ENCODE measurements at places on chromosomes 7 and 10.

- no peak overlapping the region for H3K27ac ChIP-seq
- no peaks in the 10 kb centered on the region for H3K4me1 ChIP-seq
- no peak for DNase-seq
- H3K36me3 ChIP-seq, result no peaks in the 10 kb centered on the region
- no peak overlapping the region for H3K4me3 ChIP-seq
Observed at GRCh38 chr7:57775396-57776088, 325.6 kb downstream of the ZNF716 start.

DNA sequence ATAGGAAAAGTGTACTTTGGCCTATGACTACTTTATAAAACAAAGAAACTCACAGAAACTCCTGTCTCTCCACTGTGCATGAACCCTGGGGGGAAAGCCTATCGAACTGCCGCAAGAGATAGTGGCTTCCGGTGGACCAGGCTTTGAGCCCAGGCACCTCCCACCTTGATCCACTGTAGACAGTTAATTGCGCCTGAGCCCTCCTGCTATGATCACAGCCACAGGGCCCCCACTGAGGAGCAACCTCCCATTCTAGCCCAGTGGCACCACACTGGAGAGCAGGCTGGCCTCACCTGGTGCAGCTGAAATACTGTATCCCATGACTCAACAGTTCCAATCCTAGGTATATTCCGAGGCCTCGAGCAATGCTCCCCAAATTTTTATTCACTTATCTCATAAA, 98.8 kb downstream of the COBL start:
- DNase-seq, result no peak
- no peaks in the 10 kb centered on the region for H3K36me3 ChIP-seq
- H3K4me3 ChIP-seq, result no peak overlapping the region
- no peak overlapping the region for H3K27ac ChIP-seq

- H3K27me3 ChIP-seq, result no peaks in the 10 kb centered on the region
- no peak overlapping the region for H3K4me3 ChIP-seq
- H3K27ac ChIP-seq, result no peak overlapping the region
- H3K36me3 ChIP-seq, result no peaks in the 10 kb centered on the region
Observed at GRCh38 chr7:156753229-156753560, 112.6 kb downstream of the RNF32 start.

DNA sequence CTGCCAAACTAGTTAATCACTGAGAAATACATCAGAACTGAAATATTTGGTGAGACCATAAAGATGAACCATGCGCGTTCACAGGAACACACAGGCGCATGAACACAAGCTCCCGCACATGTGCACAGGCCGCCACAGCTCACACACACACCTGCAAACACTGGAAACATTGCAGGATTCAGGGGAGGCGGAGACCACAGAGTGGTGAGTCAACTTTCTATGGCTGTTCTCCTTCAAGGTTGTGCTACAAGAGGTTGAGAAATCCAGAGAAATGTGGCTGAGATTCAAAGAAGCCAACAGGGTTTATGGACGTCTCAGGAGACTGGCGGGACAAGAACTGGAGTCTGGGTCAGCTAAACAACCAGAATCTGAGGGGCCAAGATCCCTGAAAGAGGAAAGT, 17.8 kb downstream of the ESYT2 start:
- DNase-seq, result peak; percentile 50
- H3K27ac ChIP-seq, result peak overlapping the region; percentile 87
- no peaks in the 10 kb centered on the region for H3K27me3 ChIP-seq
- H3K4me1 ChIP-seq, result peaks cover 77% of the 10 kb centered on the region
- no peak overlapping the region for H3K4me3 ChIP-seq

GRCh38 chr7:42236266-42236975, 588 bp downstream of the GLI3 start:
- H3K27me3 ChIP-seq, result no peaks in the 10 kb centered on the region
- peak; percentile 79 for DNase-seq
- peak overlapping the region; percentile 76 for H3K4me3 ChIP-seq
- no peaks in the 10 kb centered on the region for H3K36me3 ChIP-seq
- peak overlapping the region; percentile 77 for H3K27ac ChIP-seq

- peaks cover 25% of the 10 kb centered on the region for H3K27me3 ChIP-seq
- peak overlapping the region; percentile 46 for H3K27ac ChIP-seq
- H3K4me3 ChIP-seq, result peak overlapping the region; percentile 11
Observed at GRCh38 chr7:128267595-128267924, 26.5 kb downstream of the LEP start.

- H3K27me3 ChIP-seq, result no peaks in the 10 kb centered on the region
- H3K27ac ChIP-seq, result no peak overlapping the region
- no peak for DNase-seq
- no peaks in the 10 kb centered on the region for H3K36me3 ChIP-seq
- H3K4me3 ChIP-seq, result no peak overlapping the region
Observed at GRCh38 chr10:31090894-31091607, 59.4 kb upstream of the ZNF438 start.

DNA sequence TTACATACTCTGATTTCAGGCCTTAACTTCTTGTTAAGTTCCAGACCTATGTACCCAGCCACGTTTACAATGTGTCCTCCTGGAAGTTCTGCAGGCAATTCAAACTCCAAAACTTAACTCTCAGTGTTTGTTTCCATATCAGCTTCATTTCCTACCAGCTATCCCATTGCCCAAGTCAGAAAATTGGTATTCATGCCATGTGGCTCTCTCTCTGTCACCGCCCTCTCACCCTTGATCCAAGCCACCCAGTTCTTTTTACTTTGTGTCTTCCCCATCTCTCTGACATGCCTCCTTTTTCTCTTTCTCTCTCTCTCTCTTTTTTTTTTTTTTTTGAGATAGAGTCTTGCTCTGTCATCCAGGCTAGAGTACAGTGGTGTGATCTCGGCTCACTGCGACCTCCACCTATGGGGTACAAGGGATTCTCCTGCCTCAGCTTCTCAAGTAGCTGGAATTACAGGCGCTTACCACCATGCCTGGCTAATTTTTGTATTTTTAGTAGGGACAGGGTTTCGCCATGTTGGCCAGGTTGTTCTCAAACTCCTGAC, 33.9 kb downstream of the ARL4A start:
- peaks cover 13% of the 10 kb centered on the region for H3K4me1 ChIP-seq
- no peak overlapping the region for H3K27ac ChIP-seq
- H3K27me3 ChIP-seq, result no peaks in the 10 kb centered on the region
- H3K4me3 ChIP-seq, result no peak overlapping the region

- no peak for DNase-seq
- H3K4me1 ChIP-seq, result peaks cover 64% of the 10 kb centered on the region
- no peaks in the 10 kb centered on the region for H3K36me3 ChIP-seq
Observed at GRCh38 chr7:130904031-130904757, 170.2 kb upstream of the KLF14 start.

DNA sequence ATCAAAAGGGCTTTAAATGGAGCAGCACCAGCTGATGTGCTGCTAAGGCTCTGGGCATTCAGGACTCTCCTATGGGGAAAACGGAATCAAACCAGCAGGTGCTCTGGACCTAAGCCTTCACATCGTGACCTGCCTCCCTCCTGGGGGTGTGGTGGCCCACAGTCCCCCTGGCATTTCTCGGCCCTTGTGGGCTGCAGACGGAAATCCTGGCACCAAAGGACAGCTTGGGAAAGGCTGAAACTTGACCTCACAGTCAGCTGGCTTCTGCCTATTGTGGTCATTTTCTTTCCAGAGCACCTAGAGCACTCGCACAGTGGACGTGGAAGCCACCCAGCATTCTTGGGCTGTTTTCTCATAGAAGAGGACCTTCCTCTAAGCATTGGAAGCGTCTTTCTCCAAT, 74.8 kb downstream of the TPST1 start:
- H3K4me3 ChIP-seq, result no peak overlapping the region
- H3K36me3 ChIP-seq, result no peaks in the 10 kb centered on the region
- no peak overlapping the region for H3K27ac ChIP-seq
- no peaks in the 10 kb centered on the region for H3K27me3 ChIP-seq
- no peak for DNase-seq

GRCh38 chr10:120945801-120946302, 94.7 kb downstream of the WDR11 start:
- no peak for DNase-seq
- no peaks in the 10 kb centered on the region for H3K27me3 ChIP-seq
- peaks cover 26% of the 10 kb centered on the region for H3K4me1 ChIP-seq
- no peaks in the 10 kb centered on the region for H3K36me3 ChIP-seq

DNA sequence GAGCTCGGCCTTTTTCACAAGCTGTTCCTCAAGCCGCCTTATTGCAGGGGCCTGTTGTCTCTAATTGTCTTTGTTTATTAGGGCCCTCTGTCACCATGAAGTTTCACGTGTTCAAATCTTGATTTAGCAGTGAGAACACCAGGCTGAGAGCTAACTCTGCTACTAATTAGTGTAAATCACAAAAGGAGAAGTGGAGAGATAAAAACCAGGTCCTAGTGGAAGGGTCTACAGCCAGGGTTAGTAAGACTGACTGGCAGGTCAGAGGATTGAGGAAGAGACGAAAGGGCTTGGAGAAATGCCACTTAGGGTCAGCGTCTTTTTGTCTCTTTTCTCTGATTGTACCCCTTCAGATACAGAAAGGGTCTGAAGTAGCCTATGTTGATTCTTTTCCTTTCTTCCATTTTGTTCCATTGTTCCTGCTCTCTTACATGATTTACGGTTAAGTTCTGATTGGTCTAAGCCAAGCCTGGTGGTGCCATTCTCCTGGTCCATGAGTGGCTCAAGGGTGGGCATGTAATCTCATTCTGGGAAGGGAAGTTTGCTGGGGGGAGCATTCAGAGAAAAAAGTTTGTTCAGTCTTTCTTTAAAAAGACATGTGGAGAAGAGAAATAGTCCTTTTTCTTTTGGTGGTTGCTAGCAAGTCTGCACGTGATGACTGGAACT, 21.3 kb downstream of the SSMEM1 start:
- no peaks in the 10 kb centered on the region for H3K27me3 ChIP-seq
- no peak overlapping the region for H3K27ac ChIP-seq
- H3K36me3 ChIP-seq, result no peaks in the 10 kb centered on the region
- DNase-seq, result no peak

DNA sequence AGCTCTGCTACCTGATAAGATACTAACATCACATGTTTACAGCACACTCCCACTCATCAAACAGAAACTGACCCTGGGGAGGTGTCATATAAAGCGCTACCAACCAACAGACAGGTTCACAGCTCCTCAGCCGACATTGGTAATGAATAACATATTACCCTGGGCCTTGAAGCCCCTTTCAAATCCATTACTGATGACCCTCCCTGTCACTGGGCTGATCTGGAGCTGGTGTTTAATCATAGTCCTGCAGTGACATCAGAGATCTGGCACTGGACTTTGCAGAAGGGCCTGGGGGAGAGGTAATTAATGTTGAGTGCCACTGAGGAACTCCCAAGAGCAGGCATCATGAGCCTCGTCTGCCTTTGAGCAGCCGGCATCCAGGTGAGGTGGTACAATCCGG, 306.5 kb upstream of the NFE2L3 start:
- H3K27me3 ChIP-seq, result no peaks in the 10 kb centered on the region
- no peak for DNase-seq
- peaks cover 62% of the 10 kb centered on the region for H3K4me1 ChIP-seq
- peak overlapping the region; percentile 93 for H3K27ac ChIP-seq
- no peak overlapping the region for H3K4me3 ChIP-seq

GRCh38 chr7:31443457-31443856, 70.4 kb upstream of the ITPRID1 start:
- H3K36me3 ChIP-seq, result no peaks in the 10 kb centered on the region
- no peak for DNase-seq
- H3K27ac ChIP-seq, result no peak overlapping the region
- H3K4me3 ChIP-seq, result no peak overlapping the region

GRCh38 chr10:36443233-36443632, 682.2 kb upstream of the ANKRD30A start:
- H3K27ac ChIP-seq, result no peak overlapping the region
- no peaks in the 10 kb centered on the region for H3K36me3 ChIP-seq
- H3K27me3 ChIP-seq, result no peaks in the 10 kb centered on the region
- H3K4me1 ChIP-seq, result no peaks in the 10 kb centered on the region
- DNase-seq, result no peak

GRCh38 chr7:130107949-130108674, 37.8 kb downstream of the KLHDC10 start:
- no peak for DNase-seq
- H3K4me1 ChIP-seq, result no peaks in the 10 kb centered on the region
- no peak overlapping the region for H3K4me3 ChIP-seq
- H3K27me3 ChIP-seq, result no peaks in the 10 kb centered on the region
- H3K27ac ChIP-seq, result no peak overlapping the region

- H3K36me3 ChIP-seq, result no peaks in the 10 kb centered on the region
- no peak overlapping the region for H3K27ac ChIP-seq
- no peak for DNase-seq
- no peak overlapping the region for H3K4me3 ChIP-seq
- H3K4me1 ChIP-seq, result no peaks in the 10 kb centered on the region
Observed at GRCh38 chr10:60521974-60522405, 132.3 kb upstream of the ANK3 start.

DNA sequence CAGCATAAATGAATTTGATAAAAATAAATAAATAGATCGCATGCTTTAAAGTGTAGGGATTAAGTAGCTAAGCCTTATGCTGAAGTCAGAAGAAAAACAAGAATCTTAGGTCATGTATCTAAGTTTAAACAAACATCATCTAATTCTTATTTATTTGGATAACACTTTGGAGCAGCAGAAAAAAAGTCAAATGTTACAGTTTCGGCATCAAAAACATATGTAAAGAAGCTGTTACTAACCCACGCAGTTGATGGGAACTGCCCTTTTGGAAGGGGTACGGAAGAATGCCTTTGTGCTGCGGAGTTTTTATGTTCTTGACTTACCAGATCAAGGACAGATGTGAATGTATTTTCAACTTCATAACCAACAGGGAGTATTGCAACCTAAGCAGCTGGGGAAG, 37.3 kb upstream of the HABP2 start:
- no peak overlapping the region for H3K4me3 ChIP-seq
- peaks cover 5% of the 10 kb centered on the region for H3K4me1 ChIP-seq
- no peak for DNase-seq
- H3K36me3 ChIP-seq, result no peaks in the 10 kb centered on the region
- H3K27me3 ChIP-seq, result no peaks in the 10 kb centered on the region

DNA sequence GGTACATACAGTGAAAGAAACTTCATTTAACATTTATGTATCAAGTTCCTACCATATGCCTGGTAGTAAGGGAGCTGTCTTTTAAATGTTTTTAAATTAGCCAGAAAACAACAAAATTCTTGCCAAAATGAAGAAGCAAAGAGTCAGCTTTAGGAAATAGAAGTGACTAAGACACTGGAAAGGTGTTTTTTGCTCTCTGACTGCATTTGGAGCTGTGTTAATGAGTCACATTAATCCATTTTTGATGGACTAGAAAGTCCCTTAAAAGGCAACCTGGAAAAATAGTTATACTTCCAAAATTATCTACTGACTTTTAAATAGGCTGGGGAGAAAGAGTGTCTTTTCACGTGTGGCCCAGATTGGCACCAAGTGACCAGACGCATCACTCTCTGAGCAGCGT, 3.9 kb upstream of the COL17A1 start:
- H3K27ac ChIP-seq, result no peak overlapping the region
- DNase-seq, result no peak
- H3K4me1 ChIP-seq, result no peaks in the 10 kb centered on the region
- no peaks in the 10 kb centered on the region for H3K36me3 ChIP-seq
- H3K27me3 ChIP-seq, result no peaks in the 10 kb centered on the region

DNA sequence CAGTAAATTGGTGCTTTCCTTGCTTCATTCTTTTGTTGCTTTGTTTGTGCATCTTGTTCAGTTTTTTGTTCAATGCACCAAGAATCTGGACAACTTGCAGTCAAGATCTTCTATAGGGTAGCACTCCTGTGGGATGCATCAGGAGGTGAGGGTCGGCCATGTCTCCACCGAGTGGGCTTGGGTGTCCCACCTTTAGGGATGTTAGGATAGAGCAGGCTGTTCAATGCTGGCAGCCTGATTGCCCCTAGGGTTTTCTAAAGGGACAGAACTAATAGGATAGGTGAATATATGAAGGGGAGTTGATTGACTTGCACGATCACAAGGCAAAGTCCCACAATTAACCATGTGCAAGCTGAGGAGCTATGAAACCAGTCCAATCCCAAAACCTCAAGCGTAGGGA, 109.9 kb downstream of the GLRX3 start:
- H3K27ac ChIP-seq, result no peak overlapping the region
- no peaks in the 10 kb centered on the region for H3K27me3 ChIP-seq
